ENCODE measurements at places on chromosomes 4 and X.

DNA sequence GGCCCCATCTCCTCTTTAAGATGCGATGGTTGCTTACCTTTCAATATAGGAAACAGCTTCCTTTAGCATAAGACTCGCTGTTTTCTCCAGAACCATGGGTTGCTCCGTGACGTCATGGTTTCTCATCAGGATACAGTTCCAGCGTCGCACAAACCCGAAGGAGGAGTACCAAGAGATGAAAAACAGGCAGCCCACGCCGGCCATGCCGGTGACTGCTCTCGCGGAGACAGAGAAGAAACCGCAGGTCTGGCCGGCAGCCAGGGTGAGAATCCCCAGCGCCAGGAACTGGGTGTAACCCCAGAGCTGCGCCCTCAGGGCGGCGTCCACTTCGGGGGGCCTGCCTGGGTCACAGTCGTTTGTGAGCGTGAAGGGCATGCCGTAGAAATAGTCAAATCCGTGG lies 11.4 kb downstream of the ARSD start:
- DNase-seq: no peak

GRCh38 chrX:77298790-77299189 lies 148.4 kb upstream of the FGF16 start:
- DNase-seq: no peak

DNA sequence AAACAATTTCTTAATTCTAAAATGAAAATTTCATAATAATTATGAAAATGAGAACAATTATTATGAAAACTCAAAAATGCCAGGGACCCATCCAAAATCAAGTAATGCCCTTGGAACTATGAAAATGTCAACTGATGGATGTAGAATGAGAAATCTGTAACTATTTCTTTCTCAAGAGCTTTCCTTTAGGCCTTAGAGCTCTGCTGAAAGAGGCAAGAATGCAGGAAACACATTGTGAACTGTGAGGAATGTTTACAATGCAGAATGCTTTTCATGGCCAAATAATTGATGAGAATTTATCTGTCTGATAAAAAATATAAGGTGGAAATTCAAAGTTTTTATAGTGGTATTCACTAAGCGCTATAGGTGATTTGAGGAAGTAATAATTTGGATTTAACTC lies 207.1 kb upstream of the PCDH18 start:
- DNase-seq: no peak

DNA sequence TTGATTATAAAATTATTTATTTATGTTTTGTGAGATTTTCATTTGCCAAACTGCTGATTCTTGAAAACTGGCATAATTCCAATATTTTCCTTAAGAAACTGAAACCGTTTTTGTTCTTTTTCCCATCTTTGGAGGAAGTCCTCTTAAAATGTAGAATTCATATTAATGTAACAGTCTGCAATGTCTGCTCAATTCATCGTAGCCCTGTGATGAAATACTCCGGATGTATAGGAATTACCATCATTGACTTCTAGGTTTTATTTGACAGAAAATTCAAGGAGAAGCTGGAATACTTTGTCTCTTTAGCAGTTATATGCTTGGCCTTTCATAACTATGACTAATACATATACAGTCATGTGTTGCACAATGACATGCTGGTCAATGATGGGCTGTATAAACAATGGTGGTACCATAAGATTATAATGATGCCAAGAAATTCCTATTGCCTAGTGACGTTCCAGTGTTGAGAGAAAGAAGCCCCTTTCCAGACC lies 185.0 kb upstream of the GPRIN3 start:
- no peak for DNase-seq

- DNase-seq: no peak
Measured at GRCh38 chr4:30616942-30617646, 103.1 kb upstream of the PCDH7 start.

DNA sequence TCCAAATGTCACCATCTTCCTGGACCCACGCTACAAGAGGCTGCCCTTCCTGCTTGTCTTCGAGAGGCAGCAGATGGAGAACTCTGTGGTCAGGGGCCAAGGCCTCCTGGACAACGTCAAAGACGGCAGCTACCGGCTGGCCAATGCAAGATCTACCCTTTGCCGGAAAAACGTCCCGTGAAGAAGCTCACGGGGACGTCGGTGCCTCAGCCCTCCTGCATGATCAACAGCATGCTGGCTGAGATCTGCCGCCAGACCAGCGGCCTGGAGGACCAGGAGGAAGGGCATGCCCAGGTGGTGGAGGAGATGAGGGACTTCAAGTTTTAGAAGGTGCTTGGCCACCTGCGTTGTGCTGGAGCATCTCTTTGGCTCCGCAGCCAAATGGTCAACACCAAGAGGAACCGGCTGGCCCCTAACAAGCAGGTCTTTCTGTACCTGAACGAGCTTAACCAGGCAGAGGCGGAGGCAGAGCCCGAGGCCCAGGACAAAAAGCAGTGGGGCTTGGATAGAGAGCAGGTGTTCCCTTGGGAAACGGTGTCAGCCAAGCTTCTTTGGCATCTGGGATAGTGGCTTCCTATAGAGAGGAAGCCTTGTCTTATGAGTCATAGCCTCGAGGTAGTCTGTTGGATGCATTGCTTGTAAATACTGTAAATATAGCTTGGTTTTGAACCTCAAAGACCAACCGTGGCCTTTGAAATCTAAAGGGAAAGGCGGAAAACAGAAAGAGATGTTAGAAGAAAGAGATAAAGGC lies 94.8 kb upstream of the ELOVL6 start:
- DNase-seq: no peak

DNA sequence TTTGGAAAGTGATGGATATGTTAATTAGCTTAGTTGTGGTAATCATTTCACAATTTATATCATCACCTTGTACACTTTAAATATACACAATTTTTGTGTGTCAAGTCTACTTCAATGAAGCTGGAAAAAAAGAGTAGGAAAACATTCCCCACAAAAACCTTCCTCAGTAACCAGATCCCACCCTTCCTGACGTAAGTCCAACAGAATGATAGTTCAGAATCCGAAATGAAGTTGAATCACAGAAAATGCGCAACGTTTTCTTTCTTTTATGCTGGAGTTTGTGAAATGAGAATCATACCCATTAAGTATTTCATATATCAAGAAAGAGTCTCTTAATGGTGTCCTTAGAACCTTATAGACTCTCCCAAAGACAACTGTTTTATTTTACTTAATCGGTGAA lies 292.9 kb downstream of the USP46 start:
- DNase-seq: no peak

DNA sequence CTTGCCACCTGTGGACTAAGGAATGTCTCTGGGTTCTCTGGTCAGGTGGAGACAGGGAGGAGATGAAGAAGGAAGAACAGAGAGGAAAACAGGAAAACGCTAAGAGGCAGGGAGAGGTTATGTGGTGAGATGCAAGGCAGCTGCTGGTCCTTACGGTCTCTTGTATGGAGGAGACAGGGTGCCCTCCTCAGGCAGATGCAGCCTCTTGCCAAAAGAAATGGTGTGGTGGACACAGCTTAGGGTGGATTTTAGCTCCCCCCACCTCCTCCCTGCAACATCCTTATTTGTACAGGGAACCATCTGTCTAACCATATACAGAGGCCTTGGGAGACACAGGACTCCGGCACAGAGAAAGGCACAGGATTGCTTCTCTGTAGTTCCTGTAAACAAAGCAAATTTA lies 9.7 kb downstream of the OCIAD2 start:
- DNase-seq: no peak

DNA sequence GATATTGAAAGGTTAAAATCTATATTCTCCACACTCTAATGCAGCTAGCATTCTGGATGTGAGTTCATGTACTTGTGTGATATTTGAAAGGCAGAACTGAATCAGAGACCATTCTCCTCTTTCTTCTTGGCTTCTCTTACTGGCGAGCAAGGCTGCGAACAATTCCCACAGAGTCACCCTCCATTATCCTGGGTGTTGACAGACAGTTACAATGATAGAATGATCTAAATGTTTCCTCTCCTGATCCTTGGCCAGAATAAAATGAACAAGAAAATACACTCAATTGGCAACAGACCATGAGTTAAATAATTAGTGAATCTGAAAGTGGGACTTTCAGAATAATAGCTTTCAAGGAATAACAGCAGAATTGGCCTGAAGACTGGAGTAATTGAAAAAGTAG lies 342.8 kb downstream of the RAPGEF2 start:
- DNase-seq: no peak

DNA sequence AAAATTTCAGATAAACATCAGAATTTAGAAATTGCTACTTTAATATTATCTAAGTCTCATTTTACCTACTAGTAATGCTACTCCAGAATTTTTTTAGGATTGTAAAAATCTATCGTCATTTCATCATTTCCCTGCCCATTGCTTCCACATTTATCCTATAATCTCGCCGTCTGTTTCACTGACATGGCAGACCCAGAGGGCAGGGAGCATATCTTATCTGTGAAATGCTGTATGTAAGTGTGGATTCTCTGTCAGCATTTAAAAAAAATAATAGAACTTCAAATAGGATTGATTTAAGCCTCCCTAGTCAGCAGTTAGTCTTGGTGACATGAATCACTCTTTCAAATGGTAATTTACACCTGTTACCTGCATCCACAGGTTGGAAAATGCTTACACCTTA lies 314.4 kb downstream of the PCDH7 start:
- DNase-seq: no peak

DNA sequence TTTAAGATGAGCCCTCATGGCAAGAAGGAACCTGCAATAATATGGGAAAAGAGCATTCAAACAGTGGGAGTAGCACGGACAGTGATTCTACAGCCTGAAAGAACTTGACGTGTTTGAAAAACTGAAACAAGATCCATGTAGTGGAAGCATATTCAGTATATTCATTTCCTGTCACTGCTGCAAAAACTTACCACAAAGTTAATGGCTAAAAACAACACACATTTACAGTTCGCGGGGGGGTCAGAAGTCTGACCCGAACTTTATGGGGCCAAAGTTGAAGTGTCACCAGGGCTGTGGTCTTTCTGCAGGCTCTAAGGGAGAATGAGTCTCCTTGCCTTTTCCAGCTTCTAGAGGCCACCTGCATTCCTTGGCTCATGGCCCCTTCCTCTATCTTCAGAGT lies 52.6 kb upstream of the ARX start:
- no peak for DNase-seq

GRCh38 chr4:102157984-102158383 lies 187.3 kb downstream of the SLC39A8 start:
- DNase-seq: no peak

- no peak for DNase-seq
Measured at GRCh38 chr4:101081166-101081565, 266.2 kb downstream of the PPP3CA start.

GRCh38 chr4:84647312-84647884 lies 64.5 kb downstream of the CDS1 start:
- DNase-seq: no peak

GRCh38 chr4:153257151-153257620 lies 52.9 kb downstream of the TRIM2 start:
- DNase-seq: peak; percentile 47

DNA sequence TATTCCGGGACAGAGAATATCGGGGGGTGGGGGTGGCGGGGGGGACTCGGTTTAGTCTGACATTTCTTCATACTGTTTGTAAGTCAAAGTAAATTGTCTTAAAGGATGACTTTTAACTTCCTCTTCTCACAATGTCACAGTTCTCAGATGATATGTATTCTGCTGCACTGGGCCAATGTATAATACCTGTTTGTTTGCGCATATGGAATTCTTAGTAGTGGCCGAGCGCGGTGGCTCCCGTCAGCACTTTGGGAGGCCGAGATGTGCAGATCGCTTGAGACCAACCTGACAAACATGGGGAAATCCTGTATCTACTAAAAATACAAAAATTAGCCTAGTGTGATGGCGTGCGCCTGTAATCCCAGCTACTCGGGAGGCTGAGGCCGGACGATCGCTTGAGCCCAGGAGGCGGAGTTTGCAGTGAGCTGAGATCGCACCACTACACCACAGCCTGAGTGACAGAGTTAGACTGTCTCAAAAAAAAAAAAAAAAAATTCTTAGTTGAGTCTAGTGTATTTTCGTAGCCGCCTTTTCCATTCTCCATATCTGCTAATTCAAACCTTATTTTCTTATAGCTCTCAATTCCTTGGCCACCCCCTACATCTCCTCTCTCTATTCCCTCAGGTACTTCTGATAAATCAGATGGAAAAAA lies 851 bp downstream of the POLR2B start:
- DNase-seq: peak; percentile 39

DNA sequence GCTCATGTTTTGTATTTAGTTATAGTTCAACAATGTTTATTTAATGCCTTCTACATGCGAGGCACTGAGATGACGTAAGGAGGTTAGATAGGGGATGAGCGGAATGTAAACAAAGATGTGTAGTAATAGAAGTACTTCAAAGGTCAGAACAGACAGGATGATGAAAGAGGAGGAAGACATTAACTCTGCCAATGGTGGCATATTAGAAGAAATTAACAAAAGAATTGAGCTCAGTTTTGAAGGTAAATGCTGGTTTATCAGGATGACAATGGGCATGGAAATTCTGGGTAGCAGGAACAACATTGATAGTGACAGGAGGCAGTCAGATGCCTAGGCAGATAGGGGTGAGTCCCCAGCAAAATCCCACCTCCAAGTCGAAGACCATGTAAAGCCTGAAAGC lies 62.3 kb upstream of the PGRMC2 start:
- DNase-seq: no peak

- DNase-seq: peak; percentile 58
Measured at GRCh38 chr4:84971319-84971932, 4.9 kb upstream of the WDFY3 start.
